SK-N-MC (cell line): ENCODE measurements at places on chromosomes 2 and 18.

- no peak for DNase-seq
Observed at GRCh38 chr2:240563951-240564560, 3.9 kb downstream of the DUSP28 start.

DNA sequence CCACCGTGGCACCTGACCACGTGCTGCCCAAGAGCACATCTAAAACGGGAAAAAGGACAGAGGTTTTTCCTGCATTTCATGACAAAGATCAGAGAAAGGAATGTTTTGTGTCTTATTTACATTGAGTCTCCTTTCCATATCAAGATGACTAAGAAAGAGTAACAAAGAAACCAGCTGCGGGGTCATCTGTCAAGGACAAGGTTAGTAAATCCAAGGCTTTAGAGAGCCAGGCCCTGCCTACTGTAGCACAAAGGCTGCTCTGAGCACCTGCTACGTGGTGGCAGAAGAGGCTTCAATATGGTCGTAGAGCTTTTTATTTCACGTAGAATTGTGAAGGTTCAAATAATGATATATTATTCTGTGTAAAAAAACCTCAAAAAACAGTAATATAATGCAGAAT, 51.0 kb downstream of the PRELID3A start:
- DNase-seq = no peak

DNA sequence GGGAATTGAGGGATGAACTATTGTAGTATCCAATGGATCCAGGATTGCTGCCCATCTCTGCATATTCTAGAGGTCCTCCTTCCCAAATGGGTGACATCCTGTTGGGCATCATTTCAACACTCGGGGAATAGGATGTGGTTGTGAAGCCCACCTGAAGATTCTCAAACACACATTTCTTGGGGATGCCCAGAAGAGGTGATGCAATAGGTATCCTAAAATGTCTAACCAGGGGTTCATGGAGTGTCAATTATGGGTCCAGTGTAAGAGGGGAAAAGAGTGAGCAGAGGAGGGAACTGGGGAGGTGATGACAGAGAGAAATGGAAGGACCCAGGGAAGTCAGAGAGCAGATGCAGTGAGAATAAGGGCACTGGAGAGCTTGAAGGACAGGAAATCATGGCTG, 52.1 kb downstream of the POLE4 start:
- no peak for DNase-seq

DNA sequence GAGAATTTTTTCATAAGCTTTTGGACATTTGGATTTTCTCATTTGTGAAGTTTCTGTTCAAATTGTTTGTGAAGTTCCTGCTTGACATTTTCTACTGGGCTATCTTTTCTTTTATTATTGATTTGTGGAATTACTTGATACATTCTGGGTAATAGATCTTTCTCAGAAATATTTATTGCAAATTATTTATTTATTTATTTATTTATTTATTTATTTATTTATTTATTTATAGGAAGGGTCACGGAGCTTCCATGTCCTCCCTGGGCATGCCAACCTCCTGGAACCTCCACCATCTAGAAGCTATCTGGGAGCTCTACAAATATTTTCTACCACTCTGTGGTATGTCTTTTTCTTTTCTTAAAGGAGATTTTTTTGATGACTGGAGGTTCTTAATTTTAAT, 25.7 kb upstream of the SERPINB7 start:
- no peak for DNase-seq

DNA sequence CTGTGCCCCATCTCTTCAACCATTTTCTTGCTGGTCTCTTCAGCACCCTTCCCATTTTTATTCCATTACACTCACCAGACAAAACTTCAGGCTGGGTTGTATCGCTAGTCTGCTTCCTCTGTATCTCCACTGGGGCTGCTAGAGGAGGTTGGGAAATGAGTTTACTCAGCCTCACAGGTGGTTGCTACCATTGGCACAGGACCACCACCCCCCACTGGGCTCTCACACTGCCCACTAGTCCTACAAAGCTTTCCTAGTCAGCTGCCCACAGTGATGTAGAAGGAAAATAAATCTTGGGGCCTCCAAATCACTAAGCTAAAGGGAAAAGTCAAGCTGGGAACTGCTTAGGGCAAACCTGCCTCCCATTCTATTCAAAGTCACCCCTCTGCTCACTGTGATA, 12.3 kb upstream of the IL1B start:
- DNase-seq = no peak

GRCh38 chr2:196431957-196432356, 207.6 kb upstream of the CCDC150 start:
- no peak for DNase-seq

DNA sequence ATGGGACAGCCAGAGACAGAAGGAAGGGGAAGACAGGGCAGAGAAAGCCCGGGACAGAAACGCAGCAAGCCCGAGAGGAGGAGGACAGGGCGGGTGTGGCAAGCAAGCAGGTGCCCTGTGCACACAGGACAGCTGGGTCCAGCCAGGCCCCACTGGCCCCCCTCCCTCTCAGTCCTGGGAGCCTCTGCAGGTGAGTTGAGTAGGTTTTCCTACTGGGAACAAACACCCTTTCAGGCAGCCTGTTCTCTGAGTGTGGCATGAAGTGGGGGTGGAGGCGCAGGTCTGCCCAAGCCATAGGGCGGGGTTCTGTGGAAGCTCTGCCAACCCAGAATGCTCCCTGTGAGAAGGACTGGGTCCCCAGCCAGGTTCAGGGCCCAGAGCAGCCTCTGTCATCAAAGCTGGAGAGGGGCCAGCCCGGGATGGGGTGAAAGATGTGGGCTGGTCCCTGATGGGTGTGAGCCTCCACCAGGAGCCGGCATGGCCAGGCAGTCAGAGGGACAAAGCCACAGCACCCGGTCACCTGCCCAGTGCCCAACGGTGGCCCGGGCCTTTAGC, 129.4 kb downstream of the TFCP2L1 start:
- no peak for DNase-seq

- no peak for DNase-seq
Observed at GRCh38 chr2:30239308-30239985, 8.1 kb downstream of the LBH start.

GRCh38 chr2:41785251-41786022, 262.4 kb upstream of the PKDCC start:
- no peak for DNase-seq

DNA sequence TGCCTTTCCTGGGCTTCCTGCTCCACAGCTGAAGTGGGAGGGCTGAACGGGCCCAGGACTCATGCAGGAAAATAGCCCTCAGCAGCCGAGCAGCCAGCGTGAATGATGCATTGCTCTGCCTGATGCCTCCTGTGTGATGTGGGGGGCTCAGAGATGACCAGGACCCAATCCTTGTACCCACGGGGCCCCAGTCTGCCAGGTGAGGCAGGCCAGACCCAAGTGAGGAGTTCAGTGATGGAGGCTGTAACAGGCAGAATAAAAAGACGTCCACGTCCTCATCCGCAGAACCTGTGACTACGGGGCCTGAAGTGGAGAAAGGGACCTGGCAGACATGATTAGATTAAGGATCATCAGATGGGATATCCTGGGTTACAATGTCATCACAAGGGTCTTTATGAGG, 194.9 kb upstream of the HDAC4 start:
- no peak for DNase-seq

- no peak for DNase-seq
Observed at GRCh38 chr18:8084160-8084559, 517.0 kb downstream of the PTPRM start.

DNA sequence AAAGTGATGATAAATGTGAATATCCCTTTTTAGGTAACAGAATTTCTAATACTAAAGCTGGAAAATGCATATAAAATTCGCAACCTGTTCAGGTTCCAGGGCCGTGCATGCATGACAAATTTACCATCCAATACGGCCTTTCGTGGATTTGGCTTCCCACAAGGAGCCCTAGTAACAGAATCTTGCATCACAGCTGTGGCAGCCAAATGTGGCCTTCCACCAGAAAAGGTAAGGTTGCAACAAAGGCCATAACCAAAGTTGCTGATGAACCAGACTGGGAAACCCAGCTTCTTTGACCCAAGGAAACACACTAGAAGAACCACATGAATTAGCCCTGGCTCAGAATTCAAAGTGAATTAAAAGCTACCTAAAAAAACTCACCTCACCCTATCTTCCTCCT, 49.6 kb upstream of the BZW1 start:
- DNase-seq = no peak

DNA sequence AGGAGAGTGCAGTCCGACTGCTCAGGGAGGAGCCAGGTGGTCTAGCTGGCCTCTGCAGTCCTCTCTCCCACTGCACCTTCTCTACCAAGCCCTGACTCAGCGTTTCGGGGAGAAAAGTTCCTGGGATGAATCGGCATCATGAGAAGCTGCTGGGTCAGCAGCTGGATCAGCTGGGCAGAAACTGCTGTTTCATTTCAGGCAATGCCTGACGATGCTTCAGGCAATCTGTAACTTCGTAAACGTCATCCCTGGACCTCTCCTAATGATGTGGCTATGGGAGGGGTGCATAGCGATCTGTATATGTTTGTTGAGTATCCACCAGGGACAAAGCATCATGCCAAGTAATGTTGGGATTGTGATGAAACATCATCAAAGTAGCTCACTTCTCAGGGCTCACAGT, 20.7 kb downstream of the LIPG start:
- DNase-seq = no peak

DNA sequence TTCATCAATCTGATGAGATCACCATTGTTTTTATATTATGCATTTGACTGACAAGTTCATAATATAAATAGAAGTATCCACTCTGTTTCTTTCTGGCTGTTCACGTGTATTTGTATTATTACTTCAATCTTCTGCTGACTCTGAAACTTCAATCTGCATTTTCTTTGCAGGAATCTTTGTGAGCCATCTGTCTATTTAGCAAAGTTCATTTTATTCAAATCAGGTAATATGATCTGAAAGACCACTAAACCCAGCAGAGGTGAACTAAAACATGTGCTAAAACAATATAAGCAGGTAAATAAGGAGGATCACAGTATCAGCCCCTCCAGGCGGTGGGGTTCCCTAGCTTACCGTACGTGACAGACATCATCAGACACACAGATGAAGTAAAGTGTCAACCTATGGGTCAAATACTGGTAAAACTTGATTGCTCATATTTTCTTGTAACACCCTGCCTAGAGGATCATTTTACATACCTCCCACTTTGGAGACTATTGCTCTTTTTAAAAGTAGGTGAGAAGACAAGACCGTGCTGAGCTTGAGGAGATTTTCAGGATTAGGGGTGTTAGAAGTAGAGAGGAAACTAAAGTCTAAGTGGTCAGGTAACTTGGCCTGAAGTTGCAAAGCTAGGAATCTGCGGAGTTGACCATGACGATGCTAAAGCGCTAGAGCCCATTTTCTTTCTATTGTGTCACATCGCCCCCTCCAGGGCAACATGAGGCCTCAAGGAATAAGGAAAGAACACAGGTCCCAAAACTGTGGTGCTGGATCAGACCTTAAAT, 9.0 kb downstream of the DTNB start:
- no peak for DNase-seq

GRCh38 chr2:103898561-103898960, 955.4 kb upstream of the POU3F3 start:
- DNase-seq = no peak

DNA sequence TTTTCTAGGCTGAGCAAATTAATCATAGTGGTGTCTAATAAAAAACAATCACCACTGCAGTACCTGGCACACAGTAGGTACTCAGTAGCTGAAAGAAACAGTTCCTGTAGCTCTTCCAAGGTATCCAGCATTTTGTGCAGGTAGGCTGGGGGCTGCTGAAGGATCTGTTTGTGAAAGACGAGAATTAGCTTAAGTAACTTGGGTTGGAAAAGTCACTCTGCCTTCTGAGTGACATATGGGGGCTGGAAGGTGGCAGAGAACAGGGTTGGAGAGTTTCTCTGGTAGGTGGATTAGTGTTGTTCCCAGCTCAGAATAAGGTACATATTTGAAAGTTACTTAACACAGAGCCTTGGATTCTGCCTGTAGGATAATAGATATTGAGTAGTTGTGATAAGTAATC, 72.8 kb downstream of the FMNL2 start:
- DNase-seq = no peak

- no peak for DNase-seq
Observed at GRCh38 chr2:236085211-236085610, 83.0 kb downstream of the GBX2 start.

DNA sequence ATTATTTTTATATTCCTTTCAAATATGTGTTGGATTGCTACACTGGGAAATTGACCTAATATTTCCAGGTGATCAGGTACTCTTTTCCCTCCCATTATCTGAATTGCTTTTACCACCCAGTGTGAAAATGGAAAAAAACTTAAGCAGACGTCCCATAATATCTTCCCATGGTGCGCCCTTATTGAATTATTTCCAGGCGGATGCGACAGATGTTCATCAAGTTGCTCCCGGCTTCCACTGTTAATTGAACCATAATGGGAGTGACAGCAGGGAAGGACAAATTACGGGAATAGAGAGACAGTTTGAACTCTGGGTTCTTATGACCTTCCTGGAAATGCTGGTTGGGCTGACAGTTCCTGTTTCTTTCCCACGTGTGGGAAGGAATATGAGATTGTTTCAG, 93.3 kb downstream of the THSD7B start:
- DNase-seq = no peak

- no peak for DNase-seq
Observed at GRCh38 chr2:2183176-2183575, 147.9 kb downstream of the MYT1L start.

GRCh38 chr2:70061317-70061716, 26.0 kb upstream of the PCBP1 start:
- no peak for DNase-seq

DNA sequence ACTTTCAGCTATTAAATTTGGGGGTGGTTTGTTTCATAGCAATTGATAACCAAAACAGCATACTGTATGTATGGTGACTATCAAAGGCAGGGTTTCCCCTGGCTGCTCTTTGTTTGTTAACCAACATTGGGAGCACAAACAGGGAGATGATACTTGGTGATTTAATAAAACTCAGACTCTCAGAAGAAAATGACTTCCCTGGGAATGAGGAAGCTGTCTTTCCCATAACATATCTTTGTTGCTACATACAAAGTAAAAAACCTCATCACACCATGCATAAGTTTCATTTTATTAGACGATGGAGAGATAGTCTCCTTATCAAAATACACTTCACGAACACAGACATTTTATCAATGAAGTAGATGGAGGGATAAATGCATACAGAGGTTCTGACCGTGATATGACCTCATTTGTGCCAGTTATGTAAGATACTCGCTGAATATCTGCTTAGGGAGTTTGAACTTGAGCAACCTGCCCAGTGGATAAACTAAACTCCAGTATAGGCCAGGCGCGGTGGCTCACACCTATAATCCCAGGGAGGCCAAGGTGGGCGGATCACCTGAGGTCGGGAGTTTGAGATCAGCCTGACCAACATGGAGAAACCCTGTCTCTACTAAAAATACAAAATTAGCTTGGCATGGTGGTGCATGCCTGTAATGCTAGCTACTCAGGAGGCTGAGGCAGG, 3.8 kb upstream of the NFE2L2 start:
- no peak for DNase-seq

DNA sequence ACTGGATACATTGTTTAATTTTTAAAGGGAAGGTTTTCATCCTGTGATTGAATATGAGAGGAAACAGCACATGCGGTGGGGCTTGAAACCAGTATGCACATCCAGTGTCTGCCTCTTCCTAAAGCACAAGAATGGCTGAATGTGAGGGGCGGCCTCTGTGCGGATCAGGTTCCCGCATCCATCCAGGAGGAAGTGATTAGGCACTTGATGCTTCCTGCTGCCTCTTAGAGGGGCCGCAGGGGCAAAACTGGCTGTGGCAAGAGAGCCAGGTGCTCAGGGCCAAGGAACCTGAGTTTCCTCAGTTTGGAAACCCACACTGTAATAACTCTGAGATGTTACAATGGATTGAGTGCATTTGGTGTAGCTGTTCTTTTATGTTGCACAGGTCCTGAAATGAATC, 48.8 kb downstream of the THNSL2 start:
- no peak for DNase-seq

- DNase-seq = no peak
Observed at GRCh38 chr18:38606841-38607240, 1041.2 kb upstream of the CELF4 start.
